Psoas muscle (tissue), 8 donors: ENCODE measurements at places on chromosomes 11 and 22. TPM values are rescaled to one million over a fixed set of nuclear protein-coding genes. Genes with fewer than 3 reads are reported as not detected.

CCDC87 gene
- 0.36 TPM for total RNA-seq

FAM227A gene
- 0.18 TPM for total RNA-seq

CSF2RB gene
- total RNA-seq: 1.6 TPM

GNG3 gene
- not detected for total RNA-seq

DEPDC5 gene
- 8.7 TPM for total RNA-seq

DUSP18 gene
- 0.69 TPM for total RNA-seq

NFRKB gene
- 17.0 TPM for total RNA-seq

ROM1 gene
- 2.0 TPM for total RNA-seq

TCN1 gene
- 0.44 TPM for total RNA-seq

ZP1 gene
- not detected for total RNA-seq

DAGLA gene
- 3.3 TPM for total RNA-seq

CARS1 gene
- 52.0 TPM for total RNA-seq

OR5P2 gene
- total RNA-seq: not detected

SYCE3 gene
- total RNA-seq: not detected

DEPDC7 gene
- 3.2 TPM for total RNA-seq

TEF gene
- total RNA-seq: 23.9 TPM

UBQLN3 gene
- not detected for total RNA-seq

CREB3L1 gene
- total RNA-seq: 3.7 TPM

PRRG4 gene
- 0.34 TPM for total RNA-seq

ESAM gene
- total RNA-seq: 27.9 TPM

OR51B2 gene
- total RNA-seq: not detected

SCGB1A1 gene
- total RNA-seq: not detected

TMEM121B gene
- total RNA-seq: 0.28 TPM

IGF2 gene
- 60.2 TPM for total RNA-seq

HEPN1 gene
- total RNA-seq: not detected

FGF3 gene
- not detected for total RNA-seq

FTH1 gene
- total RNA-seq: 2,884 TPM

ENTHD1 gene
- total RNA-seq: not detected

KRTAP5-1 gene
- not detected for total RNA-seq

PATL1 gene
- total RNA-seq: 29.6 TPM

SAA4 gene
- not detected for total RNA-seq

INSC gene
- not detected for total RNA-seq

IRAG1 gene
- total RNA-seq: 4.6 TPM

TRIM6 gene
- 0.44 TPM for total RNA-seq

CHRM1 gene
- total RNA-seq: not detected

MRGPRX4 gene
- total RNA-seq: not detected

PKNOX2 gene
- 30.1 TPM for total RNA-seq

TIGD3 gene
- not detected for total RNA-seq

GAS2 gene
- total RNA-seq: 2.9 TPM

DNHD1 gene
- total RNA-seq: 7.8 TPM

LRRC55 gene
- 0.27 TPM for total RNA-seq

NUCB2 gene
- total RNA-seq: 31.3 TPM

C22orf42 gene
- total RNA-seq: not detected

MPZL3 gene
- total RNA-seq: 0.97 TPM

MMP13 gene
- total RNA-seq: not detected

OR6A2 gene
- total RNA-seq: not detected

MPEG1 gene
- 6.1 TPM for total RNA-seq

DEFB131B gene
- not detected for total RNA-seq

NCF4 gene
- total RNA-seq: 2.7 TPM

HTR3B gene
- total RNA-seq: not detected
